Mucosa of descending colon (tissue), 3 donors: ENCODE measurements at places on chromosomes 1 and 21.

GRCh38 chr1:38571726-38572125, 287.8 kb downstream of the RRAGC start:
- DNase-seq = no peak

GRCh38 chr1:50474859-50475809, 51.9 kb upstream of the DMRTA2 start:
- DNase-seq = peak; percentile 24

GRCh38 chr1:212453156-212453857, 20.6 kb downstream of the NENF start:
- DNase-seq = no peak

DNA sequence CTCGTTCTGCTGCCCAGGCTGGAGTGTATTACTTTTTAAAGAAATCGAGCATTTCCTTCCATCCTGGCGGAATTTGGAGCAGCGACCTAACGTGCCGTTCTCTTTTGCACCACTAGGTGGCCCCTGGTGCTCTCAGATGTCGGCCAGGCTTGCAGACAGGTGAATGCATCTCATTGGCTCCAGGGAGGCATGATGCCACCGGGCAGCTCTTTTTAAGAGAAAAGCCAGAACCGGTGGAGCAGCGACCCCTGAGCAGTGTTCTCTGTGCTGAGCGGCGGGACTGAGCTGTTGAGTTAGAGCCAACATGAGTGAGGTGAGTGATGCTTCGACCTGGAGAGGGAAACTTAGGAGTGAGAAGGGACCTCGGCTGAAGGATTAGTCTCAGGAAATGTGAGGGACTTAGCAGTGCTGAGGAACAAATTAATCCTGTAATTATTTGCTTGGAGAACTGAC, at the start of gene PCP4:
Gene PCP4 (plus strand): TSS at position 241 of the 453 bp plus-strand sequence. CDS start 64 bp downstream, at position 305.
- DNase-seq = peak; percentile 73

DNA sequence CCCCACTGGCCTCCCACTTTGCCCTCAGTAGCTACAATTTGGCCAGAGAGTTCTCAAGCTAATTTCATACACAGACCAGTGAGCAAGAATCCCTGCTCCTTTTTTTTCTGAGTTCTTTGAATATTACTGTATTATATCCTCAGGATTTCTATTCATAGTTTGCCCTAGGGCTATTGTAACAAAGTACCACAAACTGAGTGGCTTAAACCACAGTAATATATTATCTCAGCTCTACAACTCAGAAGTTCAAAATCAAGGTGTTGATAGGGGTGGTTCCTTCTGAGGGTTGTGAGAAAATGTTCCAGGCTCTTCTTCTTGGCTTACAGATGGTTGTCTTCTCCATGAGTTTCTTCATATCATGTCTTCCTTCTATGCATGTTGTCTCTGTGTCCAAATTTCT, 289.4 kb upstream of the ESRRG start:
- no peak for DNase-seq

- DNase-seq = no peak
These were observed 434.7 kb upstream of the ADGRL4 start for GRCh38 chr1:79441238-79441637.

DNA sequence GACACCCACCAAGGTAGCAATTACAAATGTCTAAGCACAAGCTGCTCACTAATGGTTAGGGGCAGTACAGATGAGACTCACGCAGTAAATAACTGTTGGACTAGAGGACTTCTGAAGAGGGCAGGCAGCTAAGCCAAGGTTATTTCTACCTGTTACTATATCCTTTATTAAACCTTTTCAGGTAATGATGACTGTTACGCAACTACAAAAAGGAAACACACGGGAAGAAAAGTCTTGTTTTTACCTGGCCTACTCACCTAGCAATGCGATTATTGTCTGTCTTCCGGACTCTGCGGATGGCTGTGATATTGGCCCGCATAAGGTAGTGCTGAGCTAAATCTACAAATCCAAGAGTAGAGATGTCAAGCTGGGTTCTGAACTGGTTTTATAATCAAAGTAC, 17.8 kb upstream of the VHLL start:
- no peak for DNase-seq

- no peak for DNase-seq
These were observed 15.9 kb downstream of the ERRFI1 start for GRCh38 chr1:8010080-8010664.

DNA sequence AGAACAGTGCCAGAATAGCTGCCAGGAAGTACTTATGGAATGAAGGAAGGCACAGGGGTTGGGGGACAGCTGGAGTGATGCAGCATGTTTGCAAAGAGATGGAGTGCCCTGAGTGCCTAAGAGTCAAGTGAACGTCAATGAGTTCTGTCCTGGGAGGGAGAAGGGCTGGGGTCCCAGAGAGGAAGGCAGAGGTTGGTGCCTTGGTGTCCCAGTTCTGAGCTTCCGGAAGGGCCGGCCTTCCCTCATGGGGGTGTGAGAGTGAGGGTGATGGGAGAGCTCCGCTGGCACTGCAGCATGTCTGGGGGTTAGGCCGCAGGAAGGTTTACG, 17.6 kb downstream of the NES start:
- no peak for DNase-seq

DNA sequence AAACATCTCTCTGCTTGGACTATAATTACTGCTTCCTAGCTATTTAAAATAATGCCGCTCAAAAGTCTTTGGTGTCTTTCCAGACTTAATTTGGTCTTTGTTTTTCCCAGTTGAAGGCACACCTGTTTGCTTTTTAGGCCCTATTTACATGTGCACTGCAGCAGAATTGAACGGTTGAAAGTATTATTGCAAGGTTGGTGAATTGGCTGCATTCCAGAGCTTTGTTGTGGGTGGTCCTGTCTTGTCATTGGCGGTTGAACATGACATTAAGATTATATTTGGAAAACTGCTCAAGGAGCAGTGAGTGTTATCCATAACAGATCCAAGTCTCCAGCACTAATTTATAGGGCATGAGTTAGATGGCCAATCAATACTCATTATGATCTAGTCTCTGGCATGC, 656.3 kb downstream of the PTPRC start:
- peak; percentile 8 for DNase-seq

- DNase-seq = no peak
These were observed 144.0 kb downstream of the ROR1 start for GRCh38 chr1:63917571-63918417.

DNA sequence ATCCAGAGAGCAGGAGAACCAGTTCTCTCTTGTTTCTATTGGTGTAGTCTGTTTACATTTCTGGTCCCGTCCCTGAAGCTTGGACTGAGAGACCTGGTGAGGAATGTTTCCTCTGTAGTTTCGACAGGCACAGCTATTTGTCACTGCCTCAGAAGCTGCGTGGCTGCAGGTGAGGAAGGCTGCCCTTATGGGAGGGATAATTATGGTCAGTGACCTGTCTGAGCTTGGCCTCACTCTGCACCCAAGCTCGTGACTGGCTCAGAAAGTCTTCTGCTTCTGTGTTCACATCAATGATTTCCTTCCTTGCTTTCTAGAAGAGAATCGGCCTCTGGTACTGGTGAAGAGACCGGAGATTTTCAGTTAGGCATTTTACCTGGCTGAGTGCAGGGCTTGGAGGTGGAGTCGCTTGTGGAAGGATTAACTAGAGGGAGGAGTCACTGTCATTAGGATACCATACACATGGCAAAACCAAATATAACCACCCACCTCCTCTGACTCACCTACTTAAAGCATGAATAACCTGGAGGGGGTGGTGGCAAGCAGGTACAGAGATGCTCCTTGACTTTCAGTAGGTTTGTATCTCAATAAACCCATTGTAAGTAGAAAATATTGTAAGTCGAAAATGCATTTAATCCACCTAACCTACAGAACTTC, 19.9 kb upstream of the WDR26 start:
- peak; percentile 66 for DNase-seq

- DNase-seq = no peak
These were observed 44.9 kb downstream of the HHAT start for GRCh38 chr1:210373628-210373877.

DNA sequence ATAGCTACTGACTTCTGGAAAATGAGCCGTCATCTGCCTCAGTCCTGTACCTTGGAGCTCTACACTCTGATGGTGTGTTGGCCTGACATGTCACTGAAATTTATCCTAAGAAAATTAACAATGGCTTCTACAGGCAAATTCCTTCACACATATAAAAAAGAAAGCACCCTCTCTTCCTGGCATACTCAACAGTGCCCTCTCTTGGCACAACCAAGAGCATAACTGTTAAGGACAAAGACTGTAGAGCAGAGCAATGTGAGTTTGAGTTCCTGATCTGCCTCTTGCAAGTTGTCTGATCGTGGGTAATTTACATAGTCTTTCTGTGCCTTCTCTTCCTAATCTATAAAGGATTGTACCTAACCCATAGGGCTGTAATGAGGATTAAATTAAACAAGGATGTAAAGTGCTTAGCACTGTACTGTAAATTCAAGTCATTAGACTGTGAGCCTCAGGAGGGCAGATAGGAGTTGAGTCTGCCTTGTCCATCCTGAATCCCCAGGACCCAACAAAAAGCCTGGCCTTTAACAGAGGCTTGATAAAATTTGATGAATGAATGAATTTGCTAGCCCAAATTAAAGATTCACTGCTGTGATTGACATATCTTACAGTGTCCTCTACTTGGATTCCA, 83.5 kb downstream of the SYF2 start:
- DNase-seq = peak; percentile 48

- DNase-seq = no peak
These were observed 81.5 kb downstream of the CAMK2N1 start for GRCh38 chr1:20404466-20404865.

DNA sequence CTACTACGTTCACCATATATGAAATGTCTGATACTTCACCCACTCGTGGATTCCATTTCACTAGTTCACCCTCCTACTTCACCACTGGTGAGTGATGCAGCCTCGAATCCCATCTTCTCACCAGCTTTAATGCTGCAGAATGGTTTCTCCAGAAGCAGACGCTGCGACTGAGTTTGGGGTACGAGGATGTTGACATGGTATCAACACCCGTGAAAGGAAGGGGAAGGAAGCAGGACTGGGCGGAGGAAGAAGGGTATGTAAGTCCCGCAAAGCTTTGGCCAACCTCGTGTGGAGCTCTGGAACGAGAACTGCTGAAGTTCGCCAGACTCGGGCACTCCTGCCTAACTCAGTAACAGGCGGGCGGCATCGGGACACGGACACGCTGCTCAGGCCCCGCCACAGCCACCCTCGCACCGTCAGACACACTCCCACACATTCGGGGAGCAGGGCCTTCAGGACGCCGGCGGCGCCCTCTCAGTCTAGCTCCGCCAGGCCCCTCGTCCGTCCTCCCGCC, 833 bp upstream of the DIP2A start:
- no peak for DNase-seq

DNA sequence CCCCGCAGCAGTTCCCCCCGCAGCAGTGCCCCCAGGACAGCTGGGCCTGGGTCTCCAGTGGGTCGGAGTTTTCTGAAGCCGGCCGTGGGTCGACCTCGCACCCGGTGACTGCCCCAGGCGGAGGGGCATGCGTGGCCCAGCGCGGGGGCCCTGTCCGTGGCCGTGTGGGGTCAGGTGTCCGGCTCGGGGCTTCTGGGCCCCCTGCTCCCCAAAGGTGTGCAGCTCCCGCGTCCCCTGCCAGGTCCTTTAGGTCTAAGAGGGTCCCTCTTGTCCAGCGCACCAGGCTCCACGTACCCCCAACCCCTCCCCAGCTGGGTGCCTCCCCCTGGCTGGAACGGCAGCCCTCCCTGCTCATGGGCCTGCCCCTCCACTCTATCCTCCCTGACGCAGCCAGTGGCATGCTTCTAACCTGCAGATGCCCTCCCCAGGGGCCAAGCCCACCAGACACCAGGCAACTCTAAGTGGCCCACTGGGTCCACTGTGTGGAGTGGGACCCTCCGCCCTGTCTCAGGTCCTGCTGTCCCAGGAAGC, 5.9 kb upstream of the HES4 start:
- DNase-seq = no peak

- DNase-seq = no peak
These were observed 22.3 kb upstream of the KLHDC8A start for GRCh38 chr1:205379056-205379455.

DNA sequence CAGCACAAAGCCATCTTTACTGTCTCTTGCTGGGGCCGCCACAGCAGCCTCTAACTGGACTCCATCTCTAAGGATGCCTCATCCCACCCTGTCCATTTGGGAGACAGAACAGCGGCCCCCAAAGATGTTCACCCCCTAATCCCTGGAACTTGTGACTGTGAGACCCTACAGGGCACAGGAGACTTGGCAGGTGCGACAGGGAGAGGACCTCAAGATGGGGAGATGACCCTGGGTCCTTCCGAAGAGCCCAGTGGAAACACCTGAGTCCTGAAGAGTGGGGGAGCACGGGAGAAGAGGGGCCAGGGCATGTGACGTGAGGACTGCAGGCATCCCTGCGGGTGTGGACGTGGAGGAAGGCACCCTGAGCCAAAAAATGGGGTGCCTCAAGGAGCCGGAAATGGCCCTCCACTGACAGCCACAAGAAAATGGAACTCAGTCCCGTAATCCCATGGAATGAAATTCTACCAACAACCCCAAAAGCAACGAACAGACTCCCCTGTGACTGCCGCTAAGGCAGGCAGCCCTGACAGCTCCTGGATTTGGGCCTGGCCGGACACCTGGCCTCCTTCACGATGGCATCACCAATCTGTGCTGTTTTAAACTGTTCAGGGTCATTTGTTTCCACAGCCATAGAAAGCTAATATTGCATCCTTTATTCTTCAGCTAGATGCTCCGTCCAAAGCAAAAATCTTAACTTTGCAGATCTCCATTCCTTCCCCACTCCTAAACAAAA, 34.0 kb downstream of the C2CD2 start:
- no peak for DNase-seq

DNA sequence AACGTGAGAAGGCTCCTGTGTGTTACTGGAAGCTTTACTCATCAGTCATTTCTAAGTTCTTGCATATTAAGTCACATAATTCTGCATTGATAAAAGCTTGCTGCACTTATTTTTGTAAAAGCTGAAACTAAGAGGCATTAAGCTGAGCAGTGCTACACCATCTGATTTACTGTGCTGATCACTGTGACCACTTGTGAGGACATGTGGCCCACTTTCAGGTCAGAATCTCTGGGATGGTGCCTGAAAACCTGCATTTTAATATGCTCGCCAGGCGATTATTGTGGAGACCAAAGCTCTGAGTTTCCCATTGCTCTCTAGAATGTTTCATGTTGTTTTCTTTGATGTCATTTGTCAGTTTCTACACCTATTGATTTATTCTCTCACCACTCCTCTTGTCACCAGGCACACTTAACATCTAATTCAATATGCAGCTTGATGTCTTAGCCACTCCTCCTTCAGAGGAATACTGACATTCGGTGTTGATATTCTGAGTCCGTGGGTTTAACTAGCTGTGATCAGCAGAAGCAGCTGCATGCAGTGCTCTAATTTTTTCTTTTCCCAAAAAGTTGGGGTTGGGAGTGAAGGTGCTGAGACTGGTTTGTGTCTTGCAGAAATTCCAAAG, 85.3 kb downstream of the RAVER2 start:
- DNase-seq = no peak

- DNase-seq = no peak
These were observed 57.9 kb upstream of the EDN2 start for GRCh38 chr1:41542196-41542930.

DNA sequence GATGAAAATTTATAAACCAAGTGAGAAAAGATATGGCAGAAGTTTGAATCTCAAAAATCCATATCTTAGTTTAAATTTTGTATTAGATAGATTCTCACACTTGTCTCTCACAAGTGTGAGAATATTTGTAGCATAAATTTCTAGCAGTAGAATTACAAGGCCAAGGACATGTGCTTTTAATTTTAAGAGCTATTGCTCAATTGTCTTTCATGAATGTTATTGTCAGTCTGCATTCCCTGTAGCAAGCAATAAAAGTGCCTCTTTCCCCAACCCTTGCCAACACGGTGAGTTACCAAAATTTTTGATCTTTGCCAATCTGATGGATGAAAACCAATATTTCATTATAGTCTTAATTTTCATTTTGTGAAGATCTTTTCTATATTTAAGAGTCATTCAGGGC, 64.0 kb downstream of the CTH start:
- DNase-seq = no peak

GRCh38 chr1:15243275-15244043, 3.6 kb upstream of the FHAD1 start:
- no peak for DNase-seq
